ENCODE measurements at places on chromosomes 6 and 20.

GRCh38 chr6:104462811-104463599 lies 396.7 kb downstream of the HACE1 start:
- DNase-seq, result no peak

- DNase-seq, result no peak
These were observed 489.5 kb downstream of the CBLN4 start for GRCh38 chr20:55515832-55516231.

DNA sequence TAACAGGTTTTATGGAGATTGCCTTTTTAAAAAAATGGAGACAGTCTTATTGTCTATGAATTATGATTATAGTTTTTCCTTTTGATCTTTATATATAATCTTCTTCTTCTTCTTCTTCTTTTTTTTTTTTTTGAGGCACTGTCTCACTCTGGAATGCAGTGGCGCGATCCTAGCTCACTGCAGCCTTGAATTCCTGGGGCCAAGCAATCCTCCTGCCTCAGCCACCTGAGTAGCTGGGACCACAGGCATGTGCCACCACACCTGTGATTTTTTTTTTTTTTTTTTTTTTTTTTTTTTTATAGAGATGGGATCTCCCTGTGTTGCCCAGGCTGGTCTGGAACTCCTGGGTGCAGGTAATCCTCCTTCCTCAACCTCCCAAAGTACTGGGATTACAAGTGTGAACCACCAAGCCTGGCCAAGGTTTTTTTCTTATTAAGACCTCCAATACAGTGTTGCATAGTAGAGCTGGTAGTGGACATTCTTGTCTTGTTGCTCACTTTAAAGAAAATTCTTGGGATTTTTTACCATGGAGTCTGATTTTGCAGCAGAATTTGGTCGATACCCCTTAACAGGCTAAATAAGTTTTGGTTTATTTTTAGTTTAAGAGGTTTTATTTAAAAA lies 46.5 kb downstream of the STK4 start:
- no peak for DNase-seq

GRCh38 chr20:50026746-50027575 lies 44.2 kb downstream of the SNAI1 start:
- no peak for DNase-seq

- no peak for DNase-seq
These were observed 27.5 kb upstream of the MAPK13 start for GRCh38 chr6:36102853-36103252.

DNA sequence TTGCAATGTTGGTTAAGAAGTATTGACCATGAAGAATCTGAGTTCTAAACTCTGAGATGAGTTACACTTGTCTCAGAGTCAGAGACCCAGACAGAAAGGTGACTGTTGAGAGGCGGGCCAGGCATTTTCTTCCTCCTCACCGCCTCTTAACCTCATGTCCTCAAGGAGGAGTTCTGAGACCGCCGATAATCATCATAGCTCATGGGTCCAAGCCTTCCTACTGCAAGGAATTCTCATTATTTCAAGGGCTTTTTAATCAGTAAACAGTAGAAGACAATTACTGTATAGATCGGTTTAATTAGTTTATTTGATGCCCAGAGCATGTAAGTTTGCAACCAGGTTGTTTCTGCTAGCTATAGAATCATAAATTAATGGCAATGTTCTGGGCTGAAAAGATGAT lies 382.4 kb upstream of the MMS22L start:
- no peak for DNase-seq

DNA sequence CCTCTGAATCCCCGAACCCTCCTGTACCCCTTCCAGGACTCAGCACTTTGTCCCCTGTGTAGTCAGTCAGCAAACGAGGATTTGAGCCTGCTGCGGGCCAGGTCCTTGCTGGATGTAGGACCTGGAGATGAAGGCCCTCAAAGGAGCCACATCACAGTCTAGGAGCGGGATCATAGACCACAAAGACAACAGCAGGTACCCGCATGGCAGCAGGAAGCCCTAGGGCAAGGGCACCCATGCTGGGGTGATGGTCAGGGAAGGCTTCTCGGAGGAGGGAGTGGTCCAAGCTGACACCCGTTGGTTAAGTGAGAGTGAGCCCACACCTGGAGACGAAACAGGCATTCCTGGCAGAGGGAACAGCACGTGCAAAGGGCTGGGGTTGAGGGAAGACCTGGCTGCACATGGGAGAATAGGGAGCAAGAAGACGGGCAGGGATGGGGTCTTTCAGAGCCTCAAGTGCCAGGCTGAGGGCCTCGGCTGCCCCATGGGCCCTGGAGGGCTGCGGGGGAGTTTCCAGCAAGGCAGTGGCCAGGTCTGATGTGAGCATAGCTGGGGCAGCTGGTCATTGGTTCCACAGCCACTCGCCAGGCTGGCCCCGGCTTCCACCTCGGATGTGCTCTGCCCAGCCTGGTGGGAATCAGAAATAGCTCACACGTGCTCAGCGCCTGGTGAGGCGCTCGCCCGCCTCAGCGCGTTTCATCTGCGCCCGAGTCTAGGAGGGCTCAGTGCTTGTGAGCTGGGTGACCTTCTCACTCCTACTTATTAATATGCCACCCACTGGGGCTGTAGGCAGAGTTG lies 15.0 kb downstream of the DLGAP4 start:
- DNase-seq, result no peak

- DNase-seq, result no peak
These were observed 390.9 kb downstream of the MMUT start for GRCh38 chr6:49072146-49072545.

GRCh38 chr6:13830803-13831202 lies 16.4 kb upstream of the MCUR1 start:
- no peak for DNase-seq

DNA sequence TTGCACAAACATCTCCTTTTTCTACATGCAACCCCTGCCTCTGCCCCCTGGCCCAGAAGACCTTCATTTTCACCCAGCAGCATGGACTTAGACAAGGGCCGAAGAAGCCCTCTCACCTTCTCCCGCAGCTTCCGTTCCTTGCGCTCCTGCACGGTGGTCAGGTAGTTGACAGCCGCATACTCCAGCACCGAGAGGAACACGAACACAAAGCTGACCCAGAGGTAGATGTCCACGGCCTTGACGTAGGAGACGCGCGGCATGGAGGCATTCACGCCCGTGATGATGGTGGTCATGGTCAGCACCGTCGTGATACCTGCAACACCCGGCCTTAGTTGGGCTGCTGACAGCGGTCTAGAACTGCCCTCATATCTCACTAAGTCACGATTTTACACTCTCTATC lies 47.1 kb upstream of the GABRR1 start:
- no peak for DNase-seq

- DNase-seq, result no peak
These were observed 136.8 kb downstream of the QRSL1 start for GRCh38 chr6:106766201-106766600.

DNA sequence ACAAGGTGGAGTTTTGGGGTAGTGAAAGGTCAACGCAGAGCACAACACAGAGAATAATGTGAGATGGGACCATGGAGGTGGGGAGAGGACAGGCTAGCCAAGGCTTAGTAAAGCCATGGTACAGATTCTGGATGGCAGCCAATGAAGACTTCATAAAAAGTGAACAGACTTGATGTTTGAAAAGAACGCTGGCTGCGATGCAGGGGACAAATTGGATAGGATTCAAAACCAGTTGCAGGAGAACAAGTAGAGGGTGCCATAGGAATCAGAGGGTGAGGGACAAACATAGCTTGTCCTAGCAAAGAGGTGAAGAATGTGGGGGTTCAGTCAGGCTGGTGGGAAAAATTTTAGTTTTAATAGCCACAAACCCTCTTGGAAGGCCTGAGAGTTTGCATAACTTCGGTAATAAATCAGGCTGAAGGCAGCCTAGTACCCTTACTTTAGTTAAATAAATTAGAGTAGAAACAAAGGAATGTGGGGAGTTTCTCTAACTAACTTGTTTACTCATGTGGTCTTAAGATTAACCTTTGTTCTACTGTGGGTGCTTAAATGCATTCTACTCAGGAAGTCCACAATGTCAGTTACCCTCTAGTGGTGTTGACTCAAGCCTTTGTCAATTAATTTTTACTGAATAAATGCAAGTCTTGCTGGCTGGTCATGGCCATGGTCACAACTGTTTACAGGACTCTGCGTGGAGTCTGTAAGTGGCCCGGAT lies 216.4 kb downstream of the C6orf118 start:
- DNase-seq, result no peak

- DNase-seq, result no peak
These were observed 52.6 kb downstream of the GFRAL start for GRCh38 chr6:55379895-55380294.

GRCh38 chr6:25010902-25011625 lies 75.3 kb upstream of the RIPOR2 start:
- no peak for DNase-seq

- no peak for DNase-seq
These were observed 22.6 kb downstream of the MOCS1 start for GRCh38 chr6:39911513-39912125.

DNA sequence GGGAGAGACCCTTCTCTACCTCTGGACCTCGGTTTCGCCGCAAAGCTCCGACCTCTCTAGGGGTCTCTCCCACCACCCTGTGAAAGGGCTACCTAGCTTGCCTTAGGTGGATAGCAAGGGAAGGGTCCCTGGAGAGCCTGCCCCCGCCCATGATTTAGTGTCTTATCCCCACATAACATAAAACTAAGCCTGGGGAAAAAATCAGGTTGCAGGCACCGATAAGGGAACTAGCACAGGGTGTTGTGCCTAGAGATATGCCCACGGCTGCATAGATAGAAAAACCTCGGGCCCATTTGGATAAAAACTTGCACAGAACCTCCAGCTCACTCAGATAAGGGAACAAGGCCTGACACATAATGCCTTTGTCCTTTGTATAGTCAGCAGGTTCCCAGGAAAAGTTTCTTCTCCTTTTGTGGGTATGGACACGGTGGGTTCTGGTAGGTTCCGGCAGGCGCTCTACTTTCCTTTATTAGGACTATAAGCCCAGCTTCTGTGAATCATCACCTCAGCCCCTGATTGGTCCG lies 846 bp downstream of the ZSCAN31 start:
- no peak for DNase-seq

DNA sequence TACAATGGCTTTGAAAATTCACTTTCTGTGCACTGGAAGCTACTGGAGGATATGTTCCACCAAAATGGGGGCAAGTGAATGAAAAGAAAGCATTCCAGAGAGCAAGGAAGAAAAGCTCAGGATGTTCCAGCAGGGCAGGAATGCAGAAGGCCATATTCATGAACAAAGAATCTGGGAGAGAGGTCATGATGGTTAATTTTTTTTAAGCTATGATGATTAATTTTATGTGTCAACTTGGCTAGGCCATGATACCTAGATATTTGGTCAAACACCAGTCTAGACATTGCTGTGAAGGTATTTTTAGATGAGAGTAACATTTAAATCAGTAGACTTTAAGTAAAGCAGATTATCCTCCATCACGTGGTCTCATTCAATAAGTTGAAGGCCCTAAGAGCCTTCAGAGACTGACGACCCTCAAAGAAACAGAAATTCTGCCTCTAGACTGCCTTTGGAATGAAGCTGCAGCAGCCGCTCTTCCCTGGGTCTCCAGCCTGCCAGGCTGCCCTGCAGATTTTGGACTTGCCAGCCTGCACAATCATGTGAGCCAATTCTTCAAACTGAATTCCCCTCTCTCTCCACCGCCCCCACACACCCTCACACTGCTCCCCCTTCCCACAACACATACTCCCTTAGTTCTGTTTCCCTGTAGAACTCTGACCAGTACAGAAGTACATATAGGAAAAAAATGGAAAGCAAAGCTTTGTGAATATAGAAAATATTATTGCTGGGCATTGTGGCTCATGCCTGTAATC lies 20.1 kb upstream of the GCM1 start:
- DNase-seq, result no peak

- no peak for DNase-seq
These were observed 150.0 kb downstream of the CDC5L start for GRCh38 chr6:44537306-44538049.

DNA sequence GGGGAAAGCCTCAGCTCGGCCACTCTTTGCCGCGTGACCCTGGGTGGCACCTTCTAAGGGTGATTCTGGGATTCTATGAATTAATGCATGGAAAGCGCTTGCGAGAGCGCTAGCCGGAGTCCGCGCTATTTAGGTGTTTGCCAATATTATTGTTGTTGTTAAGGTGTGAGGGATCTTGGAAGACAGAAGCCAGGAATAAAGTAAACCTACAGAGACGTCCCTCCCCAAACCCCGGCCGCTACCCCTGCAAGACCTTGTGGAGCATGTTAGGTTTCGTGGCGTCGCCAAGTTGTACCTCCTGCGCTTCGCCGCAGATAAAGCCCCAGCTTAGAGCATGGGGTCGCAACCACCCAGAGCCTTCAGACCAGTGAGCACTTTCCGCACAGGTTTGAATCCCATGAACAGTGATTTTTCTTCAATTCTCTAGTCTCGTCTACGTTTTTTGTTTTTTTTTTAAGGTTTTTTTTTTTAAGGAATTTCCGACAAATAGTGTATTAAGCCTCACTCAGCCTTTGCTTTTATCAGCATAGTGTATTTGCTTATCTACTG lies 16.9 kb upstream of the ZSCAN9 start:
- no peak for DNase-seq

GRCh38 chr6:52393780-52394179 lies 26.4 kb upstream of the EFHC1 start:
- DNase-seq, result no peak

Data from NCI-H1092 (cell line).